Activated T-cell treated with anti-CD3 and anti-CD28 coated beads for 48 hours (primary cell): ENCODE measurements at places on chromosomes 16 and 17.

DNA sequence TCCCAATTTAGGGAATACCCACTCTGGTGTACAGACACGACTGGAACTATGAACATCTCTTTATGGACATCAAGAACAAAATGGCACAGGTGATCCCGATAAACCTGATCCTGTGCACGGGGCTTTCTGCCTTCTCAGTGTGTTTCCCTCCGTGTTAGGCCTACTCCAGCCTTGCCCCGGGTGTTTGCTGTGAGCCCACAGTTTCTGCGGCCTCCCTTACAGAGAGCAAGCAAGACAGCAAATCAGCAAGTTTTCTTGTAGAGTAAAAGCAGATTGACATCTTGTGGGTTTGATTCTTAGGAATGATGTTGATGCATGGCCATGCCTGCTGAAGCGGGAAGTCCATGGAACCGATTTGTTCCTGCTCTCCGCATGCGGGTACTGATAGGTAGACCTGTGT is 26.4 kb upstream of the ENDOV start:
- no peak for DNase-seq

DNA sequence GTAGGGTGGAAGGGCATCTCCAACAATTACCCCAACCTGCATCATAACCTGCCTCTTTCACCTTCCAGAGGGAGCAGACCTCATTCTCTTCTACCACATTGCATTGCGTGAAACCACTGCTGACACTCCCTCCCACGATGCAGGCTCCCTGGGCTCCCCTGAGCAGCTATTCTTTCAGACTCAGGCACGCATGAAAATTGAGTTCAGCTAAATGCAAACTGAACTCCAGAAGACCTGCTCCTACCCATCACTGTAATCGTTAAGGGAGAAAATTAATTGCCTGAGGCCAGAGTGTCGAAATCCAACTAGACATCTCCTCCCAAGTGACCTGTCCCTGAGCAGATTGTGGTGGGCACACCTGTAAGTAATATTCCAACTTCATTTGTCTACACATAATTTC is 186.0 kb downstream of the GRIN2A start:
- no peak for DNase-seq

GRCh38 chr17:81238490-81238814 is 403 bp downstream of the TEPSIN start:
- DNase-seq, result no peak

DNA sequence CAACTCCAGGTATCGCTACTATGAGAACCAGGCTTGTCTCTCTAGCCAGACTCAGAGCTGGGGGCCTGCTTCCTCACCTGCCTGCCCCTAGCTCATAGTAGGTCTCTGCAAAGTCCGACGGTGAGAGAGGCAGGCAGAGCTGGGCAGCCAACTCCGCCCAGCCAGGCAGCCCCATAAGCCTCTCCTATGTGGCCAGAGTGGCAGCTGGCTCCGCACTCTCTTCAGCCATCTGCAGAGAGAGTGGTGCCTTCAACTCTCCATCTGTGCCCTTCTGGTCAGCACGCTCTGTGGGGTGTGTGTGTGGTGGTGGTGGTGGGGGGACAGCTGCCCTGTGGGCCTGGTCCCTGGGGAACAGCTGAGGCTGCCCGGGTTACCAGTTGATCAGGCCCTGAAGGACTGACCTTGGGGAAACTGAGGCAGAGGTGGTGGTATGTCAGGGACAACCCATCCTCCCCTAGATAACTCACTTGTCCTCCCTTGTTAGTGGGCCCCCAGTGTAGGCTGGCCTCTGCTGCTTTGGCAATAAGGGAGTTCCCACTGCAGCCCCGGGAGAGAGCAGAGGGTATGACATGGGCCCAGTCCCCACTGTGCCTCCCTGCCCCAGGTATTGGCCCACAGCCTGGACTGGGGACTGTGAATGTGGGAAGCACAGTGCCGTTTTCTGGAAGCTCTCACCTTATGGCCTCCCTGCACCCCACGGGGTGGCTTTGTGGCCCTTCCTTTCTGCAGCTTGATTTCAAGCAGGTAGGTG is 1.8 kb upstream of the ADGRG1 start:
- no peak for DNase-seq

DNA sequence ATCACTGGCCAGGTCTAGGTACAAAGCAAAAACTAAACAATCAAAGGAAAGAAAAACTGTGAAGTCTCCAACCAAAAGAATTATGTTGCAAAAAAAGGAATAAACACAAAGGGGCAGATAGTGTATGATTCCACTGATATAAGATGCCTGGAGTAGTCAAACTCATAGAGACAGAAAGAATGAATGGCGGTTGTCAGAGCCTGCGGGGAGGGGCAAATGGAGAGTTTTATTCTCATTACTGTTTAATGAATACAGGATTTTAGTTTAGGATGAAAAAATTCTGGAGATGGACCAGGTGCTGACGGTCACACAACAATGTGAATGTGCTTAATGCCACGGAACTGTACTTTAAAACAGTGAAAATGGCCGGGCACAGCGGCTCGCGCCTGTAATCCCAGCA is 20.7 kb downstream of the STAT5B start:
- no peak for DNase-seq

GRCh38 chr17:78991906-78992532 is 12.3 kb upstream of the LGALS3BP start:
- no peak for DNase-seq

- no peak for DNase-seq
These were observed 977.2 kb downstream of the CDH11 start for GRCh38 chr16:64144617-64145016.

GRCh38 chr17:4448197-4448980 is 14.6 kb downstream of the SPNS3 start:
- no peak for DNase-seq

DNA sequence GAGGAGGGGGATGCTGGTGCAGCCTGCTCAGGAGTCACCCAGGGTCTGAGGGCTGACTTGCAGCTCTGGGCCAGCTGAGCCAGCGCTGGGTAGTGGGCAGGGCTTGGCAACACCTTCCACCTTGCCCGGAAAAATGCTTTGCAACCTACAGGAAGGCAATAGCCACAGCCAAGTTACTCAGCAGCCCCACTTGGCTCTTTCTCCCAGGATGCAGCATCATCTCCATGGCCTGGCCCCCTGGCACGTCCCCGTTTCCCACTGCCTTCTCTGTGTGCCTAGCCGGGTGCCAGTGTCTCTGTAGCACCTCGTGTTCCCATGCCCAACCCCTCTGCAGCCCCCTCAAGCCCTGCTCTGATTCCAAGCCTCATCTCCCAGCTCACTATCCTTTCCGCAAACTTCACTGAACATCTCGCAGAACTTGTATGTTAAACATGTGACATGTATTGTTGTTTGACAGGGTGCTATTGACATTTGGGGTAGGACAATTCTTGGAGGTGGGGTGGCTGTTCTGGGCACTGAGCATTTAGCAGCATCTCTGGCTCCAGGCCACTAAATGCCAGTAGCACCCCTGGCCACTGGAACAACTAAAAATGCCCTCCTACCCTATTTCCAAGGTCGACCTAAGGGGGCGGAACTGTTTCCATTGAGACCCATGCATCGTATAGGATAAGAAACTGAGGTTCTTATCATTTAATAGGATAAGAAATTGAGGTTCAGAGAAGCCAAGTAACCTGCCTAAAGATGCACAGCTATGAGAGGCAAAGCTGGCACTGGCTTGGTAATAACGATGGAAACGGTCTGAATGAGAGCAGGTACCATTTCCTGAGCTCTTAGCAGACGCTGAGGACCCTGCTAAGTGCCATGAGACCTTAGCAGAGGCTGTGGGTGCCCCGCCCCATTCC is 12.2 kb downstream of the DEXI start:
- no peak for DNase-seq

DNA sequence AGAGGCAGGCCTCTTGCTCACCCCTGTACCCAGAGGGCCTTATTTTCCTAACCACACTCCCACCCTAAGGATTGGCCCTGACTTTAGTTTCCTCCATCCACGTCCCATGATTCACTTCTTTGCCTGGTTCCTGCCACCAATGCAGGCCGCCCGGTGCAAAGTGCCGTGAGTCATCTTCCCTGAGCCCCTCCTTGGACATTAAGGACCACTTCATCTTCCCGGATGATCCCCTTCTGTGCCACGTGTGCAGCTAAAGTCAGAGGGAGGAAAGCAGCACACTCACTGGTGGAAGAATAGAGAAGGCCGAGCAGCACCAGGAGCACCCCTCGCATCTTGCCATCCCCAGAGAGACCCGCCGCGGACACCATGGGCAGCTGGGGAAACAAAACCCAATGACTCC is 1.4 kb downstream of the PRSS54 start:
- no peak for DNase-seq

- DNase-seq, result peak; percentile 67
These were observed 15.8 kb upstream of the AKTIP start for GRCh38 chr16:53518550-53519416.

DNA sequence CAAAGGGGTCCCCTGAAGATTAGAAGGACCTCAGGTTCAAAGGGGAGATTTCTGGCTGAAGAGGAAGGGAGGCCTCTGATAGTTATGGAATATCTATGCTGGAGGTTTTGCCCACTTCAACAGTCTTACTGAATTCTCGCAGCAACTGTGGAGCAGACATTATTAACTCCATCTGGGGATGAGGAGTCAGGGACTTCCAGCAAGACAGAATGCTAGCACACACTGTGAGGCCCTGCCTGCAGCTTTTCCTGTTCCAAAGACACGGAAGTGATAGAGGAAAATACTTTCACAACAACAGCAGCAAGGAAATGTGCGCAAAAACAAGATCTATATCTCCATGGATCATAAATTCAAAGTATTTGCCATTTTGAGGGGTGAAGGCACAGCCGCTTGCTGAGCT is 72.8 kb downstream of the RPH3AL start:
- DNase-seq, result no peak

DNA sequence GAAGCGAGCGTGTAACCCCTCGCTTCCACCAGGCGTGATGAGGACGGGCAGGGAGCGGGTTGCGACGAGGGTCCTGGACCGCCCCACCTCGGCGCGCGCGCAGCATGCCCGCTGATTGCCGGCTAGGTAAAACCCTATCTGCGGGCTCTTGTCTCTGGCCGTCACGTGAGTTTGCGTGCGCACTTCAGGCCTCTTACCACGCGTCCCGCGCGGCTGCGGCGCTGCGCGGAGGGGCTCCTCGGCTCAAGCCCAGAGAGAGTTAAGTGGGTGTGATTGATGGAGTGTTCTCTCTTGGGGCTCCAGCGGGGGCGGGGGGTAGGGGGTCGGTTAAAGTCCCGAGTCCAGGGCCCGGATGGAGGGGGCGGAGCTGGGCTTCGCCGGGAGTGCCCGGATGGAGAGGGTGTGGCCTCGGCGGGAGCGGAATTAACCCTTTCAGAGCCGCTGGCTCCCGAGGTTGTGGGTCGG is 7.9 kb downstream of the KDM6B start:
- peak; percentile 80 for DNase-seq

DNA sequence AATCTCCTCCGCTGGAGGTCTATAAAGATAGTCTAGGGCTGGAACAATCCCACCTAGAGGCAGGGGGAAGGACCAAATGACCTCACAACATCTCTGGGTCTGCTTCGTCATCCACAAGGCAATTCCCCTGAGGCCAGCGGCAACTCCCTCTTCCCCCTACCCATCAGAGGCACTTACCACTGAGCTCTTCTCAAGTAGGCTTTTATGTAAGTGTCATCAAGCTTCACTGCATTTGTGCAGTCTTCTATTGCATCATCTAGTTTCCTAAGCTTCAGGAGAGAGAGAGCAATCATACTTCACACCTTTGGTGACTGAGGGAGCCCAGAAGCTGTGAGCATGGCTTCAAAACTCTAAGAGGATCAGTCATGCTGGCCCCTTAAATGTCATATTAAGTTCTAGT is 21.0 kb downstream of the CNP start:
- no peak for DNase-seq

- DNase-seq, result peak; percentile 58
These were observed 76.0 kb downstream of the ABCC1 start for GRCh38 chr16:16025214-16025968.

DNA sequence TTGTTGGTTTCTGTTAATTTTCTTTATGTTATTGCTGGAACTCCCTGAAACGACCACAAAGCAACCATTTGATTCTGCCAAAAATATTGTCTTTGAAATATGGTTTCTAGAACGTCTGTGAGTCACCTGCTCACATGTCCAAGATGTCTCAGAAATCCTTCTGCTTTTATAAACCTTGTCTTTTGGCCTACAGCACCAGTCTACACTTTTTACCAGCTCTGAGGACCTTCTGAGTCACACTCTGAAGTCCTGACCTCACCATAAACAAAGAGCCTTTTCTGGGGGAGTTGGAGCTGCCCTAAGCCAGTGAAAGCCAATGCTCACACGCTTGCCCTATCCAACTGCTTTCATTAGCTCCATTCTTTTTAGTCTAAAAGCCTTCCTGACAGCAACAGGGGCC is 55.5 kb downstream of the GRIN2A start:
- DNase-seq, result no peak

GRCh38 chr16:11161974-11162373 is 94.0 kb downstream of the SOCS1 start:
- no peak for DNase-seq

GRCh38 chr16:73237601-73238000 is 189.7 kb upstream of the ZFHX3 start:
- no peak for DNase-seq

- DNase-seq, result peak; percentile 25
These were observed 89.3 kb downstream of the SMG6 start for GRCh38 chr17:2214047-2214928.

GRCh38 chr16:81094771-81095251 is 1.4 kb downstream of the GCSH start:
- DNase-seq, result no peak

GRCh38 chr17:48893646-48894508 is 1.3 kb downstream of the ATP5MC1 start:
- no peak for DNase-seq

DNA sequence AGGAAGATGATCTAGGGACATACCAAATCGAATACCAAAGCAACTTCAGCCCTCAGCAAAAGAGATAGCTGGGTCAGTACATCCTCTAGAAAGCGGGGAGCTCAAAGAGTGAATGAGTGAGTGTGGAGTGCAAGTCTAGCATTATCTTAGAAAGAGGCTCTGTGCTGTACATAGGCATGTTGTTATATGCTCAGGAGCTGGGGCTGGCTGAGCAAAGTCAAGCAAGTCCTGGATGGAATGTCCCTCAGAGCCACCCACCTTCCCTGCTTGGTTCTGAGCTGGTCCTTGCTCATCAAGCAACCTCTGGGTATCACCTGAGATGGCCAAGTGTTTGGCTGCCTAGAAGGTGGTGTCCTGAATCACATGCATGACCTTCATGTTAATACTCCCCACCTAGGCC is 4.9 kb upstream of the KLHL11 start:
- DNase-seq, result no peak

- no peak for DNase-seq
These were observed 488 bp downstream of the HOXB9 start for GRCh38 chr17:48625495-48626244.

DNA sequence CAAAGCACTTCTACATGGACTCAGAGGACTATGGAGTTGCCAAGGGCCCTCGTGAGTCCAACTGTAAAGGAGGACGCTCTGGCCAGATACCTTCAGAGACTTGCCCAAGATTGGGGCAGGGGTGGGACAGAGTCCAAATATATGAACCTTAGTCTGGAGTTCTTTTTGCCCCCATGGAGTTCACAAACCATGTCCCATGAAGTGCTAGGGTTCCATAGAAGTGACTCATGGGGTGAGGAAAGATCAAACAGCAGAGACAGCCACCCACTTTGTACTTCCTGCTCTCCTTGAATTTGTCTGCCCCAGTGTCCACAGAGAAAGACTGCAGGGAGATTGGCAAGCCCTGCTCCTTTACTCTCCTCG is 29.0 kb downstream of the SRL start:
- DNase-seq, result no peak
